Stimulated activated CD4-positive, alpha-beta T cell treated with anti-CD3 and anti-CD28 coated beads, Interleukin-1b, Interleukin-23, amount 100 ng/mL, for 1 hour (primary cell): ENCODE measurements at places on chromosomes 1 and 21.

DNA sequence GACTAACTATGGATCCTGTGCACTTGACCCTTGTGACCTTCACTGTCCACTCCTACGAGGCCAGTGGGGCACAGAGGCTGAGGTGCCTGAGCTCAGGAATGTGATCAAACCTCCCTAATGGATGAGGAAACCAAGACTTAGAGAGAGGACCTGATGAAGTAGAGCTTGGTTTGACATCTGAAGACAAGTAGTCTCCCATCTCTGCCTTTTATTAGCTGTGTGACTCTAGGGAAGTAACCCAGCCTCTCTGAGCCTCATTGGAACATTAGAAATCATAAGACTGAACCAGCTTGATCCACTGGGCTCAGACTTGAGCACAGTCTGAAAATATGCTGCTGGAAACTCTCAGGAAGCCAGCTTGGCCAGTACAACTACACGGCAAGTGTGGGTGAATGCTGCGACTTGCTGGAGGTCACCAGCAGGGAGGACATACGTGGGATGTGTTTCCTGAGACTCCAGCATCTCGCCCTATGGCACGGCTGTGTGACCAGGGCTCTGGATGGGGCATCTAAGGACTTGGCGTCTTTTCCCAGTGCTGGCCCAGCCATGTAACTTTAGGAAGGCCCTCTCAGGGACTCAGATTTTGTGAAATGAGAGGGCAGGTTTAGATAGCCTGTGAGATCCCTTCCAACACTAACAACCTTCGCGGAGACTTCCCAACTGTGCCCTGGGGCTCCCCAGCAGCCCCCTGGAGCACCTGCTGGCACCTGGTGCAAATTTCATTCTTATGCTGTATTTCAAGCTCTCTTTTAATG, 10.5 kb downstream of the CDCP2 start:
- no peak for DNase-seq

- no peak for DNase-seq
Measured at GRCh38 chr1:201503397-201504176, 3.3 kb downstream of the CSRP1 start.

DNA sequence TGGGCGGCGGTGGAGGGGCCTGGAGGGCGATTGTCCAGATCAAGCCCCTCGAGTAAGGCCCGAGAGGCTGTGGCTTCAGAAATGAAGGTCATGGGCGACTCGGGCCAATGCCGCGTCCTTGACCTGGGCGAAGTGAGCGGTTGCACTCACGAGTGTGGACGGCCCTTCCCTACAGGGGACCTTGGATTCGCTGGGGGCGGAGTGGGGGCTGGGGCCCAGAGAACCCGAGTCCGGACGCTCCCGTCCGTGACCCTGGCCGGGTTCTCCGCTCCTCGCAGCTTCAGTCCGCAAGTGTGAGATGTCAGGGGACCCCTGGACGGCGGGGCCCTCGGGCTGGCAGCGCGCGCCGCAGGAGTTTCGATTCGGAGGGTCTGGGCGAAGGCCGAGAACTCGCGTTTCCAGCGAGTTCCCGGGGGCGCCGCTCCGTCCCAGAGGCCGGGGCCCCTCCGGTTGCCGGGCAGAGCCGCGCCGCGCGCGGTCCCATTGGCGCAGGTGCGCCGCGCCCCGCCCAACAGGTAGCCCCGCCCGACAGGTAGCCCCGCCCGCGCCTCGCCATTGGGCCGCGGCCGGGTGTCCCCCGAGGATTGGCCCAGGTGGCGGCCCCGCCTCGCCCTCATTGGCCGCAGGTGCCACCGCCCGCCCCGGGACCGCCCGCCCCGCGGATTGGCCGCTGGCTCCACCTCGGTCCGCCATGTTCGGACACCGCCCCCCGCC, at the start of gene PRKCZ:
TSS of gene PRKCZ (plus strand) at position 694 of the 714 bp plus-strand sequence. CDS start 220 bp downstream, outside the sequence.
- DNase-seq: peak; percentile 87

DNA sequence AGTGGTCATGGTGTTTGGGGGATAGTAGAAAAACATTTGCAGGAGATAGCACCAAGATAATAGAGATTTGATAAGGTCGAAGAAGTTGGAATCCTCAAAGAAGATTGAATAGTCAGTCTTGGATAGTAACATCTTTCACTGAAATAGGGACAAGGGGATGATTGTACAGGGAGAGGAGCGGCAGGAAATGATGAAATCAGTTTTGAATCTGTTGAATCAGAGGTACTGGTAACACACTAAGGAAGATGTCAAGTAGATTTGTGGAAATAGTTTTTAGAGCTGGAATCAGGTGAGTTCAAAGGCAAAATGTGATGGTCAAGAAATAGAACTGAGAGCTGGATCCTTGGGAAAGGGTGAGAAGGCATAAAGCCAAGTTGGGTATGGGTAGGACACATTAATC, 26.5 kb downstream of the CAP1 start:
- no peak for DNase-seq

GRCh38 chr21:36377391-36377842, 7.8 kb upstream of the CHAF1B start:
- no peak for DNase-seq

DNA sequence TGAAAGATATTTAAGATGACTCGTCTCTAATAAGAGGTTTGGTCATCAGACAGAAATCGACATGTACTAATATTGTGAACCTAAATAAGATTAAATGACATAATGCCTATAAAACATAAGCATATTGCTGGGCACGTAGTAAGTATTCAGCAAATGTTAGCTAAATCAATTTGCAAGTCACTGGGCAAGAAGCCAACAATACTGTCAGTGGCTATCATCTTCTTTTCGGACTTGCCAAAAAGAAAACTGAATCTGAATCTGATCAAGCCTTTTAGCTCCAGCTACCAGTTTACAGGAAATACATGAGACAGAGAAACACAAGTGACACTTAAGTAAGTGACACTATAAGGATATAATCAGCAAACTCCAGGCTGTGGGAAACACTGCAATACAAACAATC, 46.0 kb downstream of the RPL5 start:
- DNase-seq: no peak

DNA sequence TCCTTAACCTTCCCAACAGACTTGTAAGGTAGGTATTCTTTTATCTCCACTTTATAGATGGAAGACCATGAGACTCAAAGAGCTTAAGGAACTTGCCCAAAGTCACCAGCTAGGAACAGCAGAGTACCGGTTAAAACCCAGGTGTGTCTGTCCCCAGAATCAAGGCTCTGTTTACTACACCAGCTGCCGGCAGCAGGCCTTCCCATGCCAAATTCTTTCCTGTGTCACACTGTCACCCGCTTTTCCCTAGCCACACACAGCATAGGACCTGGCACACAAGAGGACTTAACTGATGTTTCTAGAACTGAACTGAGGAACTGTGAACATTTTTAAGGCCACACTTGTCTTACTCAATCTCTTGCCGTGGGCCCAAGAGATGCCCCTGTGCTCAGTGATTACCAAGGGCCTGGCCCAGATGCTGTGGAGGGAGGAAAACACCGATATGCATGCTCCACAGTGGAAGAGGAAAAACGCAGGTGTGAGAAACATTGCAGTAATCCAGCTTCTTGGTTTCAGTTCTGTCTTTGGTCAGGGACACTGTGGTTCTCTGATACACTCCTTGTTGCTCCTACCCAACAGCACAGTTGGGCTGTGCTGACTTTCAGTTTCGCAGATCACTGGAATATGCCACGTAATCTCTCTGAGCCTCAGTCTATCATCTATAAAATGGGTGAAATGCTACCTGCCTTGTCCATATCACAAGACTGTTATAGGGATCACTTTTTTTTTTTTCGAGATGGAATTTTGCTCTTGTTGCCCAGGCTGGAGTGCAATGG, 13.9 kb upstream of the LY9 start:
- no peak for DNase-seq

GRCh38 chr1:47767741-47768100, 229.5 kb downstream of the TRABD2B start:
- DNase-seq: no peak

DNA sequence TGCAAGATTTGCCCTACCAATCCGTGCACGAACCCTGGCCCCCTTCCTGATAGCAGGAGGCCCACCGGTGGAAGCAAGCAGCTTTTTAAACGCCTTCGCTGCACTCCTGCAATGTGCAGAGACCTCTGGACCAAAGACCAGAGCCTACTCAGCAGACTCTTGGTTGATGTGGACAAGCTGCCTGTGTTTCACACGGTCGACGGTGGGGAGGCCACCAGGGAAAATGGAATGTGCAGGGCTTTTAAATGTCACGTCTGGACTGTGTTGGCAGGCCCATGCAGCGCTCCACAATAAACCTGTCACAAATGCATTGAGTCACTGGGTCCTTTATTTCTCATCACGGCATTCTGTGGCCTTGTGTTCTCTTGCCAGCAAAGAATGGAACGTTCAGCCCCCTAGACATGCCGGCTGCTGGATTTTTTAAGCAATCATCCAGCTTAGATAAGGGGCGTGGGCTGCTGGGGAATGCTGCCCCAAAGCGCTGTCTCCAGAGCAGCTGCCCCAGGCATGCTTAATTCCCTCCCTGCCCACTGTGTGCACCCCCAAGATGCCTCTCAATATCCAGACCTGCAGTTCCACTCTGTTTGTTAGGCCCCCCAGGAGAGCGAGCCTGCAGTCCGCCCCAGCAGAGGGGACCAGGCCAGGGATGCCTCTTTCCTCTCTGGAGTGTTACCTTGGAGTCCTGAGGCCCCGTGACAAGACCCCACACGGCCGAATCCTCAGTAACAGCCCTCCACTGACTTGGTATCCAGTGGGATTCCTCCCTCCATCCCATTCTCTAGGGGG, 71.3 kb downstream of the ATP5PO start:
- no peak for DNase-seq

GRCh38 chr1:205973377-205974232, 29.6 kb downstream of the RAB7B start:
- no peak for DNase-seq

- no peak for DNase-seq
Measured at GRCh38 chr1:23400324-23401114, 24.0 kb downstream of the TCEA3 start.

- DNase-seq: no peak
Measured at GRCh38 chr1:36874271-36875060, 159.8 kb downstream of the GRIK3 start.

- DNase-seq: no peak
Measured at GRCh38 chr1:117633068-117633345, 27.2 kb downstream of the TENT5C start.

DNA sequence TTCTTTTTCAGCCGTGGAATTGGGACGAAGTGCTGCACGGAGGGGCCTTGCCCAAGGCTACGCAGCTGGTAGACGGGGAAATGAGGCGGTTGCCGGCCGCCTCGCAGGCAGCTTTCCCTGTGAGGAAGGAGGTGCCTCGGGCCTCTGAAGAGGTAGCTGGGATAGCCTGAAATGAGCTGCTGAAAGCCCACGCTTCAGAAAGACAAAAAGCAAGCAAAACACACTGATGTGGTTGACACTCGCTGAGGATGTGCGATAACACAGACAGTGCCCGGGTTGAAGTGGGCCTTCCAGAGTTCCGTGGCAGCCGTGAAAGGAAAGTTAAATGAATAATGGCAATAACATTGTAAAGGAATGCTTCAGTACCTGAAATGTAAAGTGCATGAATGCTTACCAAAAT, 47.2 kb downstream of the S1PR1 start:
- DNase-seq: no peak

GRCh38 chr1:59580257-59580656, 234.5 kb upstream of the HOOK1 start:
- DNase-seq: no peak

- peak; percentile 21 for DNase-seq
Measured at GRCh38 chr1:8661185-8662110, 156.0 kb downstream of the RERE start.

- no peak for DNase-seq
Measured at GRCh38 chr1:245901565-245901964, 605.5 kb downstream of the SMYD3 start.

DNA sequence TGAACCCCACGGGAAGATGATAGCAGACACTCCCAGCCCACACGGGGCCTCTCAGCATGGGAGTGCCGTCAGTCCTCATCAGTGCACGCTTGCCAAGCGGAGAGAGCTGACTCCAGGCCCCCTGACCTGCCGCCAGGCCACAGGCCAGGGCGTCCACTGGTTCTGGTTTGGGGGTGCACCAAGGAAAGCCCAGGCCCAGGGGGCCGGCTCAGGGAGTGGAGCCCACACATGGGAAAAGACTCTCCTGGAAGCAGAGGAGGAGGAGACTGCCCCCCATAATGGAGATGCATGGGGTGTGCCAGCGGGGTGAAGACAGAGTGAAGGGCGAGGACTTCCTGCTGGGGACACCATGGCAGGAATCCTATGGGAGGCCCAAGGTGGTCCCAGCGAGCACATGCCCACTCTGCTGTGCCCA, 6.4 kb downstream of the TRIM11 start:
- DNase-seq: no peak

GRCh38 chr1:43455213-43455889, 1.6 kb upstream of the HYI start:
- DNase-seq: no peak

DNA sequence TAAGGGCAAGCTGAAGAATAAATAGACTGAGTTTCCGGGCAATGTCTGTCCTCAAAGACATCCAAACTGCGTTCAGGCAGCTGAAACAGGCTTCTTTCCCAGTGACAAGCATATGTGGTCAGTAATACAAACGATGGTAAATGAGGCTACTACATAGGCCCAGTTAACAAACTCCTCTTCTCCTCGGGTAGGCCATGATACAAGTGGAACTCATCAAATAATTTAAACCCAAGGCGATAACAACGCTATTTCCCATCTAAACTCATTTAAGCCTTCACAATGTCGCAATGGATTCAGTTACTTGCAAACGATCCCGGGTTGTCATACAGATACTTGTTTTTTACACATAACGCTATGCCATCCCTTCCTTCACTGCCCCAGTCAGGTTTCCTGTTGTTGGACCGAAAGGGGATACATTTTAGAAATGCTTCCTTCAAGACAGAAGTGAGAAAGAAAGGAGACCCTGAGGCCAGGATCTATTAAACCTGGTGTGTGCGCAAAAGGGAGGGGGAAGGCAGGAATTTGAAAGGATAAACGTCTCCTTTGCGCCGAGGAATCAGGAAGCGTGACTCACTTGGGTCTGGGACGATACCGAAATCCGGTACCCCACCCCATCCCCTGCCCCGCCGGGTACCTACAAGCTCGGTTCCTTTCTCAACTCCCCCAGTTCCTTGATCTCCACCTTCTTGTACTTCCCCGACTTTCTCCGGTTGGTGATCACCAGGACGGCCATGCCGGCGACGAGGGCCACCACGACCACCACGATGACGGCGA, 1.3 kb downstream of the TACSTD2 start:
- no peak for DNase-seq
